ENCODE measurements at places on chromosomes 2 and 18.

GRCh38 chr18:36831139-36831538 is 2.2 kb downstream of the KIAA1328 start:
- DNase-seq = no peak

- DNase-seq = no peak
Measured at GRCh38 chr2:106025796-106026195, 168.3 kb downstream of the UXS1 start.

DNA sequence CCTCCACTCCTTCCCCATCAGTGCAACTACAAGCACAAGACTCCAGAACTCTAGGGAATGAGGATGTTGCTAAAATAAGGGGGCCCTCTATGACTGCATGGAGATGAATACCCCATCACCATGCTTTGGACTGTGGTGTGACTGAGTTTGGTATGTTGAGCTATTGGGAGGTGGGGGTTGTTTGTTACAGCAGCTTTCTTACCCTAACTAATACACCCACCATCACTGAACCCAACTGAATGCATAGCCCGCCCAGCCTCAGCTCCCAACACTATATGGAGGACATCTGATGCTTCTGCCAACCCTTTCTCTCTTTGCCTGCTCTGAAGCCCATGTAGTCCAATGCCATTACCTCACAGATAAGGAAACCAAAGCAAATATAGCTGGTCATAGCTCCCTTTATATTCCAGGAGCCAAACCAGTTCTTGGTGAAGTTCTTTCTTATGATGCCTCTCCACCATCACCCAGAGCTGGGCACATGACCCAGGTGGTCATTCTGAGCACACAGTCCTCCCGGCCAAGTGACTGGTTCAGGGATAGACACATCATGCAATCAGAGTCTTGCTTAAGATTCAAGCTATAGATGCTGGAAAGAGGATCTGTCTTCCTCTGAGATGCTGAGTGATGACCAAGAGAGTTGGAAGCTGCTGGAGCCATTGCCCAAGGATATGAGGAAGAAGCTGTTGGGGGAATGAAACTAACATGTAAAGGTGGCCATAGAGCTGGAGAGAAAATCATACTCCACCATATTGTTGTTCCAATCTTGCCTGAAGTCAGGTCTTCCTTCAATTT is 155.6 kb upstream of the HAAO start:
- no peak for DNase-seq

GRCh38 chr2:222943820-222944219 is 83.0 kb downstream of the ACSL3 start:
- no peak for DNase-seq

DNA sequence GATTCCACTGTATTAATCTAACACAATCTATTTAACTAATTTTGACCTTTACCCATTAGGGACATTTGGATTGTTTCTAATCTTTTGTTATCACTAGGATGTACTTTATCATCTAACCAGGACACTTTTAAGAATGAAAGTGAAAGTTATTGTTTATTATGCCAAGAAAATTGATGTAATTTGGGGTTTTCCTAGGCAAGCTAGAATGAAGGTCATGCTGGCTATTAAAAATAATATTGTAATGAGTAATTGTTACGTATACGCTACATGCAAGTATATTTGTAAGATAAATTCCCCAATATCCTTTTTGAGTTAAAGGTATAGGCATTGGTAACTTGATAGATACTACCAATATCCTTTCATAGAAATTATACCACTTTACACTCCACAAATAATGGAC is 74.6 kb downstream of the COL5A2 start:
- no peak for DNase-seq

- DNase-seq = no peak
Measured at GRCh38 chr2:191086706-191087105, 64.1 kb downstream of the STAT4 start.

- DNase-seq = no peak
Measured at GRCh38 chr2:13193900-13194299, 477.2 kb downstream of the TRIB2 start.

DNA sequence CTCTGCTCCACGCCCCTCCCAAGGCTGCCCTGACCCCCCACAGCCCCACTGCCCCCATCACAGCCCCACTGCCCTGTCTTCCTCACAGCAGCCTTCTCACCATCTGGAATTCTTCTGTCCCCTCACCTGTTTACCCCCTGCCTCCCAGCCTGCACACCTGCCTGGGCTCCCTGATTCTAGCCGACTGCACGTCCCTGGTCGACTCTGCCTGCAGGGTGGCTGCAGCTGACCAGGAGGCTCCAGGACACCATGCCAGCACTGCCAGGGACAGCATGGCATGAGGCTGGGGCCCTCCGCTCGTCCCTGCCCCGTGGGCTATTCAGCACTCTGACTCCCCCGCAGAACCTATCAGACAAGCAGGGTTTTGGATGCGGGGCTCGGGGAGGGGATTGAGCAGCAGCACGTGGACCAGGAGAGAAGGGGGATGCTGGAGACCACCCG is 254.1 kb downstream of the HDAC4 start:
- DNase-seq = no peak

DNA sequence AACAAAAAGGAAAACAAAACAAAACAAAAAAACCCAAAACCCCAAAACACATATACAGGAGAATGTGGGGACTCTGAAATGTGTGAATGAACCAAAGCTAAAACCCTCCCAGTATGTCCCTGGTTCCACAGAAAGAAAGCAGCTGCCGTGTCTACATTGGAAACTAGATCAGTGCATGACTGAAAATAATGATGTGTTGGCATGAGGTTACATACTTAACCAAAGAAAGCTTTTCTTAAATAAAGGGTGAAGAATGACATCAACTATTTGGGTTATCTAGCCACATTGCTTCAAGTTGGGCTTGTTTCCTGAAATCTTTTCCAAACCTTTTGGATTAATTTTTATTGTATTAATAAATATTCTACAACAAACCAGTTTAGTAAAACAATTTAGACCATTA is 91.9 kb upstream of the FN1 start:
- no peak for DNase-seq

DNA sequence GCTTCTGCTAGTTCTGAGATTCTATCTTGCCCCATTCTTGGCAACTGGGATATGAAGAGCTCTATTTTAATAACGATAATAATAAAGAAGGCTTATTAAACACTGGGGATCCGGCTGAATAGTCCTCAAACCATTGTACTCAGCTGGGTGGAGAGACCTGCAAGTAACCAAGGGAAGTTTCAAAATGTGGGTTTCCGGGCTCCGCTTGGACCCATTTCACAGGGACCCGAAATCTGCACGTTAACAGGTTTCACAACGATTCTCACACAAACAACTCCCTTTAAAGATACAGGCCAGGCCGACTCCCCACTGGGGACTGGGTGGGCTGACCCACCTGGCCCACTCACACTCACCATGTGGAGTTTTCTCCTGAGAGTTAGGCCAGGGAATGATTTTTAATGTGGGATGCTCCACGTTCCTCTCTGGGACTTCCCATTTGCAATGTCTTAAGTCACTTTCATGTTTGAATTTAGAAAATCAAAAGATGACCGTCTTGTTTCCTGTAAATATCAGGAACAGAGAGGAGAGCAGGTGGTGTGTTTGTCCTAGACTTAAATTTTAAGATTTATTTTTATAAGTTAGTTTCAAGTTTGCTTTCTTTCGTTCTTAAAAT is 96.3 kb downstream of the SH3RF3 start:
- peak; percentile 36 for DNase-seq

GRCh38 chr2:227597998-227598397 is 695 bp upstream of the SCYGR2 start:
- DNase-seq = no peak

DNA sequence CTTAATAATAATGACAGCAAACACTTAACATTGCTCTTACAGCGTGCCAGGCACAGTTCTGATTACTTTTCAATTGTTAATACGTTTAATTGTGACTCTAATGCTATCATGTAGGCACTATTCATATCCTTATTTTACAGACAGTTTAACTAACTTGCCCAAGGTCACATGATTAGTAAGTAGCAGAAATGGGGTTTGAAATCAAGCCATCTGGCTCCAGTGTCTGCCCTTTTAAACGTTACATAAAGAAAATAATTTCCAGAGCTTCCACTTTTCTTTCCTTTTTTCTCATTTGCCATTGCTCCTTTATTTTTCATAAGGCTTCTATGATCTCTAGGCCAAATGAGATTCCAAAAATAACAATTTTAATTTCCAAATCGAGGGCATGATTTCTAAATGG is 50.6 kb upstream of the IKZF2 start:
- DNase-seq = no peak

- no peak for DNase-seq
Measured at GRCh38 chr18:39591649-39592048, 2026.1 kb upstream of the CELF4 start.

GRCh38 chr18:28175930-28176697 is 816 bp downstream of the CDH2 start:
- no peak for DNase-seq
